HuH-7 (cell line): ENCODE measurements at places on chromosomes 13 and 19.

DNA sequence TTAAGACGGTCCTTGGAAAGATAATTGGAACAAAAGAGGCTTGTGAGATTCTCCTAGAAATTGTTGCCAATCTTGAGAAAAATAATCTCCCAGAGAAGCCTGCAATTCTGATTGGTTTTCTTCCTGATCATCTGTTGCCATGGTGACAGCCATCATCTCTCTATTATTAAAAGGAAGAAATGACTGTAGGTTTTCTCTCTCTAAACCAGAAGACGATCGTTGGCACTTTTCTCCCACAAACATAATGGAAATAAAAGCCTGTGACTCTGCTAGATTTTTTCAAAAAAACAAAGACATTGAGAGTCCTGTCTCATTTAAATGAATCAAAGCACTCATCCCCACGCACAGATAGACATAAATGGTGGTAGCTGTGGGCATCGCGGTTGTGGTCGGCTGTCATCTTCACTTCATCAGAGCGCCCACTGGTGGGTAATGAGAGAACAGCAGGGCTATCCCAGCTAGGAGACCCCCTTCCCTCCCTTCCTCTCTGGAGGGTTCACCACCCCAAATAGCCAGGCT is 21.7 kb upstream of the CALM3 start:
- DNase-seq, result no peak

GRCh38 chr19:954272-954671 is 28.4 kb downstream of the ARID3A start:
- DNase-seq, result no peak

- DNase-seq, result peak; percentile 14
Observed at GRCh38 chr13:59663707-59664106, 500.0 kb downstream of the DIAPH3 start.

DNA sequence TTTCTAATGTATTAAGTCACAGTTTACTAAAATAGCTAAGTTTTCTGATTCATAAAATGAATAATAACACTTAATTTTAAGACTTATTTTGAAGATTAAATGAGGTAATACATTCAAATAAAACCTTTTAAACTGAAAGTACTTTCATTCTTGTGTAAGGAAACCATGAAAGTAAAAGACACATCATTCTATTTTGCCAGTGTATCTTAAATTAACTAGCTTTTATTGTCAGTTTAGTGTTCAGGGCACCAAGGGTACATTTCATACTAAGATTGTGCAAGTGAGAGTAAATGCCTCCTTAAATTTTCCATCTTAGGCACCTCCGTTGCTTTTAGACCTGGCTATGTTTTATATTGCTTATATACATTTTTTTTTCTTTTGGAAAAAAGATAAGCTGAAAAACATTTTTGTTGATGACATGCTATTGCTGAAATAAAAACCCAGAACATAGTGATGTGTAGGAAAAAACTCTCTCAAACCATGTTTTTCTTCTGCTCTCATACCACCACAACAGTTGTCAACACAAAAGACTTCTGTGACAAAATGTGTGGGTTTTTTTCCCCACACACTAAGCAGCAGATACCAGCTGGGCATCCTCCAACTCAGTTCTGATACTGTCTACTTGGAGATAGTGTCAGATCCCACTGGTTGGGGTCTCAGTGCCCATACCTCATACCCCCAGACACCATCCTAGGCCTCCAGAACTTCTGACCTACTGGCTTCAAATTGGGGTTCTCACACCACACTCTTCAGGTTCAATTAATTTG is 30.7 kb upstream of the LPAR6 start:
- DNase-seq, result no peak

DNA sequence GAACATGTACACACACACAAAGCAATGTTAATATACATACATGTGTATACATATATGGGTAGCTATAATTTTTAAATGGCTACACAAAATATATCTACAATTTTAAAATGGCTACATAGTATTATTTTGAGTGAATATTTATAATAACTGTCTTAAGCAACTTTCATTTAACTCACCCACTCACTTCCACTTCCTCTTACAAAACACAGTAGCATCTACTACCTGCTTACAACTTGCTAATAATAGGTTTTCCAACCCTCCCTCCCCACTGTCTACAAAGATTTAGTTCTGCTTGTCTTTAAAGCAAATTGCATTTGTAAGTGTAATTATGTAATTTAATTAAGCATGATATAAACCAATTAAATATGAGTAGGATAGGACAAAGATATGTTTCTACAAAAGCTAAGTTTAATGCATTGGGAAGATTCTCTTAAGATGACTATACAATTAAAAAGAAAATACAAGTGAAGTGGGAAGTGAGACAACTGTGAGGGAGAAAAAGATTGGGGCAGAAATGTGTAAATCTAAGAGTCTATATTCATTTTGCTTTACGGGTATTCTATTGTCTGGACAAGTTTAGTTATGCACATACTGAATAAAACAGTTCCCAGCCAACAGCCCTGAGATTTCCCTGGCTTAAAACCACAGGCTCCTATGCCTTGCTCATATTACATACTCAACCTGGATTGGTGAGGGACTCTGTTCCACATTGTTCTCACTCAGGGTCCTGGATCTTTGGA is 583.1 kb downstream of the EFNB2 start:
- no peak for DNase-seq

DNA sequence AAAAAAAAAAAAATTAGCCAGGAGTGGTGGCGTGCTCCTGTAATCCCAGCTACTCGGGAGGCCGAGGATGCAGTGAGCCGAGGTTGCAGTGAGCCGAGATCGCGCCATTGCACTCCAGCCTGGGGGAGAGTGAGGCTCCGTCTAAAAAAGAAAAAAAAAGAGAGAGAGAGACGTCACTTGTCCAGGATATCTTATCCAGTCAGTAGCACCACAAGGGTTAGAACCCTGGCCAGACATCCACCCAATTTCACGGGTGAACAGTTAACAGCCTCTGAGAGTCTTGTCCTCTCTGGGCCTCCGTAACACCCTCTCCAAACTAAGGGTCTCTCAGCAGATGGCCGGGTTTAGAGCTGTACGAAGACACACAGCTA is 917 bp upstream of the CLPTM1 start:
- no peak for DNase-seq

DNA sequence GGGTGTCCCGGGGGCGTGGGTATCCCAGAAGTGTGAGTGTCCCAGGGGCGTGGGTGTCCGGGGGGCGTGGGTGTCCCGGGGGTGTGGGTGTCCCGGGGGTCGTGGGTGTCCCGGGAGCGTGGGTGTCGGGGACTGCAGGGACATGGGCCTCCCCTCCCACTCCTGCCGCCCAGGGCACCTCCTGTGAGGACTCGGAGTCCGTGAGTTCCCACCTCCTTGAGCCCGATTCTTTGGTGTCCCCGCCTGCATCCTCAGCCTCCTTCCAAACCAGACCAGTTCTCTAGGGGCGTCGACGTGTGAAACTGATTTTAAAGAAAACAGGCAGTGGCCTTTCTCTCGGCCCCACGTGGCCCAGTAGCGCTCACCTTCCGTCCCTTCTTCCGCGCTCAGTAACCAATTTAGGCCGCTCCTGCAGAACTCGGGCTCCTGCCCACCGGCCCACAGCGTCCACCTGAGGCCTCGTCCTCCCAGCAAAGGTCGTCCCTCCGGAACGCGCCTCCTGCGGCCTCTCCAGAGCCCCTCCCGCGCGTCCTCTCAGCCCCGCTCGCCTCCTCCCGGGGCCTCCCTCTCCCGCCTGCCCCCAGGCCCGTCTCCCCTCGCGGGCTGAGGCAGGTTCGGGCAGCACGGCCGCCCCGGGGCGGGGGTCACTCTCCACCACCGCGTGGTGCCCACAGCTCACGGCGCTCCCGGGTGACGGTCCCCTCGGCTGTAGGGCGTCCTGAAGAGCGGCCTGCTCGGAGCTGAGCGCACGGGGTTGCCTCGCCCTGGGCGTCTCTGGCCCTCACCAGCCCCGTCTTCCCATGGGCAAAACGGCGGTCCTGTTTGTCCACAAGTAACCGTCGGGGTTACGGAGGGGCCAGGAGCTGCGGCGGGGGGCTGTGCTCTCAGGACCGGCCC is 3.8 kb downstream of the F7 start:
- no peak for DNase-seq

GRCh38 chr19:57233207-57233606 is 2.4 kb downstream of the AURKC start:
- DNase-seq, result no peak

DNA sequence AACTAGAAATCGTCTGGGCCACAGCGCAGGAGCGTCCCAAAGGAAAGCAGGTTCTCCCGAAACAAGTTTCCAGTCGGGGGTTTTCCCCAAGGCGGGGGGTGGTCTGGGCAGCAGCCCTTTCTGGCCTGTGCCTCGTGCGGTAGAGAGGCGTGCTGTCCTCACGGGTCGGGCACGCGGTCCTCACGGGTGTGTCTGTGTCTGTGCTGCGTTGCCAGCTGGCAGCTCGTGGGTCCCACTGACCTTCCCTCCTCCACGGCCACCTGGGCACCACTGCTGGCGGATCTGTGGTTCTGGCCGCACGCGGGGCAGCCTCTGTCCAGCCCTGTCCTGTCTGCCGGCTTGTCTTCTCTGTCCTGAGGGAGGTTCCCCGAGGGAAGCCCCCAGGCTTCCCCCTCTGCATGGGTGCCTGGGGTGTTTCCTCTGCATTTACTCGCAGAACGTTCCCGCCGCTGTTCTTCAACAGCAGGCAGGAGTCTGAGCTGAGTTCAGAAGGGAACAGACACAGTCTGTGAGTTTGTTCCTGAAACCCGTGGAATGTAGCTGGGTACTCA is 98.2 kb upstream of the MCF2L start:
- no peak for DNase-seq

GRCh38 chr13:99472122-99472440 is 29.2 kb upstream of the TM9SF2 start:
- DNase-seq, result no peak

DNA sequence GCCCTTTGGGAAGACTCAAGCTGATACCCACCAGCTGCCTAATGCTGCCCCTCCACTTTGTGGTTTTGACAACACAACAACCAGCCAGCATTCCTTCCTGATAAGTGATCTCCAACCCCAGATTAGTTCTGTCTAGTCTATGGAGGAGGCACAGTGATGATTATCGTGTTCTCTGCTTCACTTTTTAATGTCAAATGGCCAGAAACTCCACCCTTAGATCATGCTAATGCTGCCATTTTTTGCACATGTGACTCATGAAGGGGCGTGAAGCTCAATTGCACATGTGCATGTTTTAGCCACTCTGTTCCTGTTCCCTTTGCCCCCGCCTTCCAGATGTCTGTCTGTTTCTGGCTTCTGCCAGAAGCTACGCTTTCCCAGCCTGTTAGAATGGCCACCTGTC is 199.8 kb downstream of the COG6 start:
- no peak for DNase-seq

- peak; percentile 89 for DNase-seq
Observed at GRCh38 chr19:55580628-55581144, at the start of gene ZNF579. TSS of gene ZNF579 (minus strand) at chr19:55580848. CDS start at chr19:55579639, 1,209 bp downstream.

- DNase-seq, result no peak
Observed at GRCh38 chr13:95298169-95298965, 2.9 kb downstream of the ABCC4 start.

DNA sequence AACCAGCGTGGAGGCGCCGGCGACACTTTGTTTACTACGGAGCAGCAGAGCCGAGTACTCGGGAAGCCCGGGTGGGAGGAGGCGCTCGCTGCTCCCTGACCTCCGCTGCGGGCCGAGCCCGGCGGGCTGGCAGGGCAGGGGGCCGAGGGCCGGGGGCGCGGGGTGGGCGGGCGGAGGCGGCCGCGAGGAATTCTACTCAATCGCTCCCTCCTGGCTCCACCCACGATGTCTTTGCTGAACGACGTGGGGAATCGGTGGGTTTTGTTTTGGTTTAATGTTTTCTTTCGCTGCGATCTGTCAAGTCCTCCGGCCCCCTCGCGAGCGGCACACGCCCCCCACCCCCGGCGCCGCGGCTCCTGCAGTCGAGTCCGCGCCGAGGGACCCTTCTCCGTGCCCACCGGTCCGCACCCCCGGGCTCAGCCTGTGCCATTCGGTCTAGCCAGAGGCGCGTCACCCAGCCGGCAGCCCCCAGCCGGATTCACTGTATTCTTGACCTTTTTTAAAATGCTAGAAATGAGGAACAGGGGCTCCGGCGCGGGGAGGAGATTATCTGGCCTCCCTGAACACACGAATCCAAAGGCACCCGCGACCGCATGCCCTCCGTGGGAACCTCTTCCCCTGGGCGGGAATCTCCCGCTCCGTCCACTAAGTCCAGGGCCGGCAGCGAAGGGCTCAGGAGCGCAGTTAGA is 636 bp upstream of the FOXO1 start:
- peak; percentile 13 for DNase-seq

DNA sequence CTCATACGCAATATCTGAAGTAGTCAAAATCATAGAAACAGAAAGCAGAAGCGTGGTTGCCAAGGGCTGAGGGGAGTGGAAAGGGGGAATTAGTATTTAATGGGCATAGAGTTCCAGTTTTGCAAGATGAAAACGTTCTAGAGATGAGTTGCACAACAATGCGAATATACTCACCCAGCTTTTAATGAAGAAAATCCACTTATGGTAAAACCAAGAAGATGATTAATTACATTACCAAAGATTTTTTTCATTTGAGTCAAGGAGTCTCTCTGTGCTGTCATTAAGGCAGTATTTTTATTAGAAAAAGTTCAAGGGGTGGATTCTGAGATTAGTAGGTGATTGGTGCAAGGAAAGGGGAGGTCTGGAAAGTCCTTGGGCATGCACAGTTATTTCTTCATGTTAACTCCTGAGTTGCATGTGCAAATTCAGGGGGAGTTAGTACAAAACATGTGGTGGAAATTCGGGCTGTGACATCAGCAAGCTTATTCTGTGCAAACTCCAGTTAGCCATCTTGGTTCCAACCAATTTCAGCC is 6.9 kb upstream of the CBY2 start:
- no peak for DNase-seq

GRCh38 chr19:29745253-29745652 is 30.2 kb upstream of the C19orf12 start:
- peak; percentile 45 for DNase-seq
